ENCODE measurements at places on chromosomes 6 and 20.

DNA sequence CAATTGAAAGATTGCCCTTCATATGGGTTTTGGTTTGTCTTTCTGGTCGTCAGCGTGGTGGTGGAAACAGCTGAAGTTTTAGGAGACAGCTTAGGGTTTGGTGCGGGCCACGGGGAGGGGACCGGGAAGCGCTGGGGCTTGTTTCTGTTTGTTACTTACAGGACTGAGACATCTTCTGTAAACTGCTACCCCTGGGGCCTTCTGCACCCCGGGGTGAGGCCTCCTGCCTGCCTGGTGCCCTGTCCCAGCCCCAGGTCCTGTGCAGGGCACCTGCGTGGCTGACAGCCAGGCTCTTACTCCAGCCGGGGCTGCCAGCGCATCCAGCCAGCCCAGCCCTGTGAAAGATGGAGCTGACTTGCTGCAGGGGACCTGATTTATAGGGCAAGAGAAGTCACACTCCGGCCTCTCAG lies 22.8 kb downstream of the NPEPL1 start:
- DNase-seq, result no peak

DNA sequence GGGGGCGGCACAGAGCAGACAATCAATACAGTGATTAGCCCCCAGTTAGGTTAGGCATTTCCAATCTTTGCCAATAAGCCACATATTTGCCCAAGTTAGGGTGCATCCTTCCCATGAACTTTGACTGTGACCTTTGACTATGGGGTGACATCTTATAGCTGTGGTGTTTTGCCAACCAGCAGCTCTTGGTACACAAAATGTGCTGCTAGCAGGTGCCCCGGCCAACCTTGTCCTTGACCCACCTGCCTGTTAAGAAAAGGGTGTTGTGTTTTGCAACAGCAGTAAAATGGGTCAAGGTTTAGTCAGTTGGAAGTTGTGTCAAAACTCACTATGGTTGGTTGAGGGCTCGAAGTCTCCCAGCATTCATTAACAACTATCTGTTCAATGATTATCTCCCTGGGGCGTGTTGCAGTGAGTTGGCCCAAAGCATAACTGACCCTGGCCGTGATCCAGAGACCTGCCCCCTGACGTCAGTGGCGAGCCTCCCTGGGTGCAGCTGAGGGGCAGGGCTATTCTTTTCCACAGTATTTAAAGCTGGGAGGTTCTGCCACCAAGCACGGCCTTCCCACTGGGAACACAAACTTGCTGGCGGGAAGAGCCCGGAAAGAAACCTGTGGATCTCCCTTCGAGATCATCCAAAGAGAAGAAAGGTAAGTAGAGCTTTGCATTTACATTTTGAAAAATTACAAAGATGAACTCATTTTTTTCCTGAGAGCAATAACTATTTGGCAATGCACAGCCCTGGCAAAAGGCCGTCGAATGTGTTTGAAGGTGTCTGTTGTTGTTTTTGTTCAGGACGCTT lies at the start of gene PCK1:
Gene PCK1 (plus strand): TSS at position 557 of the 802 bp plus-strand sequence. CDS start 302 bp downstream, outside the sequence.
- no peak for DNase-seq

DNA sequence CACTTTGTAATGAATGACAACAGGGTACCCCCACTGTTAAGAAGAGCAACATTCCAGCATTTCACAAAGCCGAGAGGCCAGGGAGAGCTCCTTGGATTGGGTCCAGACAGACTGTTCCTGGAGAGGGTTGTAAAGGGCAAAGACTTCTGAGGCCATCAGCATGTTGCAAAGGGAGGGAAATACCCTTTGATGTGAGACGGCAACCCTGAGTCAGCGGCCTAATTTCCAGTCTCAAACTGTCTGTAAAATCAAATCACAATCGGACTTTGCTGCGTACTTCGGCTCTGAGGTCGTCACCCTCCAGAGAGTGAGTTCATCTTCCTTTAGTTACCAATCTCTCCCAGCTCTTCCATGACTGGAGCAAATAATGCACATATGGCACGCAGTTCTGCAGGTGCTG lies 101.0 kb upstream of the DTNBP1 start:
- DNase-seq, result no peak

DNA sequence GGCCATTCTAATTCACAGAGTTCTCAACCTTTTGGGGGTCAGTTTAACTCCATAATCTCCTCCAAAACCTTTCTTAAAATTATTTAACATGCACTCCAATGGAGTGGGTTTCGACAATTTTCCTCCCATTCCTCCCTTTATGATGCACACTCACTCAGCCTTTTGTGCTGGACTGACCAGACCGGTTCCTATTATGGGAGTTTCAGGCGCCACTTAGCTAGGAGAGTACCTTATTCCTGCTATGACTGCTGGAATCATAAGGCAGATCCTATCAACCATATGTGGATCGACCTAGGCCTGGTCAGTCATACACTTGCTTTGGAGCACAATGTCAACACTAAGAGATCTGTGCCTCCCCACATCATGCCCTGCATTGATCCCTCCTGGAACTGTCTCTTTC lies 63.9 kb upstream of the MOCS1 start:
- no peak for DNase-seq

- DNase-seq, result no peak
Measured at GRCh38 chr20:43186312-43186711, 3.4 kb downstream of the PTPRT start.

DNA sequence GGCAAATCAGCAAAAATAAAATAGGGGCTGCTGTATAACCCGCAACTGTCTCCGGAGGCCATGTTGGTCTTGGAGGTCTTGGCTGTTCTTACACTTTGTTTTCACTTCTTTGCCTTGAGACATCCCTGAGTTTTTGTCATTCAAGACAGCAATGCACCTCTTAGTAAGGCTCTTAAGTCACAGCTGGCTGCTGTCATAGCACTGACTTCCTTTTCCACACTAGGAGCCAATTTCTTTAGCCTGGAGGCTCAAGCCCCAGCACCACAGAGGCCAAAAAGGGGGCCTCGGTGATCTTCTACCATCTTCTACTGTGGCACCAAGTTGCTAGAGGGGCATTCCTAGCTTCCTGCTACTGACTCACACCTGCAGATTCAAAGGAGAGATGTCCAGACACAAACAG lies 536.3 kb downstream of the CDH26 start:
- DNase-seq, result no peak

GRCh38 chr20:47336129-47336754 lies 20.3 kb downstream of the ZMYND8 start:
- no peak for DNase-seq

- no peak for DNase-seq
Measured at GRCh38 chr20:9276966-9277468, 208.1 kb downstream of the PLCB4 start.

DNA sequence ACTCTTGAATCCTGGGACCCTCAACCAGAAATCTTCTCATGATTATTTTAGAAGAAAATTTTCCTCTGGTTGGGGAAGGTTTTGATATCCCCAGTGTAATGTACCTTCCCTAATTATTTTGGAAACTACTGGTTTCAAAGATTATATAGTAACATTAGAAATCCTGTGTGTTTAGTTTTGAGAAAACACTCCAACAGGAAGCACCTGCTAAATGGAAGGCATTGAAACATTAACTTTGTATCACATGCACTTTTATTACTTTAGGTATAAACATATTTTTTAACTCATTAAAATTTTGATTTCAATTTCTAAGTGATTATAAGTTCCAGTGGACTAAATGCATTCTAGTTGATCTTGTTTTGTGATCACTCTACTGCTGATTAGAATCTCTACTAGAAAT lies 109.3 kb downstream of the SESN1 start:
- DNase-seq, result no peak

GRCh38 chr6:123821112-123821511 lies 17.4 kb downstream of the NKAIN2 start:
- no peak for DNase-seq

DNA sequence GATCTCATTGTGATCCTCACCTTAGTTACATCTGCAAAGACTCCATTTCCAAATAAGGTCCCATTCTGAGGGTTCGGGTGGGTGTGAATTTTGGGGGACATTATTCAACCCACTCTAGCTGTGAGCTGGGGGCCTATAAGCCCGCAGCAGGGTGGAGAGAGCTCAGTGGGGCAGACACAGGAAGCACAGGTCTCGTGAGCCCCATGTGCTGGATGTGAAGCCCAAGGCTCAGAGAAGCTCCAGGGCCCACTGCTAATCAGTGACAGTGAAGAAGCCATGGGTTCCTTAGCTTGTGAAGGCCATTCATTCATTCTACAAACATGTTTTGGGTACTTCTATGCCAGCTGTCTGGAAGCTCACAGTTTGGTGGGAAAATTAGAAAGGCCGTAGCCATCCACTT lies 47.5 kb downstream of the CHMP4B start:
- DNase-seq, result no peak

- peak; percentile 4 for DNase-seq
Measured at GRCh38 chr20:49100972-49101371, 54.9 kb downstream of the CSE1L start.

DNA sequence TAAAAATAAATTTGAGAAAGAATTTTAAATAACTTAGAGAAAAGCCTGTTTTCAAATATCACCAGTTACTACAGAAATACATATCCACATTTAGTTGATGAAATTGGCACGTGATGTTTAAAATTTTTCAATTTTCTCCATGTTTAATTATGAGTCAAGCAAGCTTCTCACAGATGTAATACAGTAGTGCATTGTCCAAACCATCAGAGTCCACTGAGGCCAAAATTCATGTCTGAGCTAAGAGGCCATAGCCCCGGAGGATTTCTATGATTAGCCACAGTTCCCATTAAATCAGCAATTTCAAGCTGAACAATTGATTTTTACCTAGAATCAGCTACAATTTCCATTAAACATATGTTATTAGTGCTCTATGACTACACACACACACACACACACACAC lies 387.0 kb downstream of the LAMA2 start:
- no peak for DNase-seq

DNA sequence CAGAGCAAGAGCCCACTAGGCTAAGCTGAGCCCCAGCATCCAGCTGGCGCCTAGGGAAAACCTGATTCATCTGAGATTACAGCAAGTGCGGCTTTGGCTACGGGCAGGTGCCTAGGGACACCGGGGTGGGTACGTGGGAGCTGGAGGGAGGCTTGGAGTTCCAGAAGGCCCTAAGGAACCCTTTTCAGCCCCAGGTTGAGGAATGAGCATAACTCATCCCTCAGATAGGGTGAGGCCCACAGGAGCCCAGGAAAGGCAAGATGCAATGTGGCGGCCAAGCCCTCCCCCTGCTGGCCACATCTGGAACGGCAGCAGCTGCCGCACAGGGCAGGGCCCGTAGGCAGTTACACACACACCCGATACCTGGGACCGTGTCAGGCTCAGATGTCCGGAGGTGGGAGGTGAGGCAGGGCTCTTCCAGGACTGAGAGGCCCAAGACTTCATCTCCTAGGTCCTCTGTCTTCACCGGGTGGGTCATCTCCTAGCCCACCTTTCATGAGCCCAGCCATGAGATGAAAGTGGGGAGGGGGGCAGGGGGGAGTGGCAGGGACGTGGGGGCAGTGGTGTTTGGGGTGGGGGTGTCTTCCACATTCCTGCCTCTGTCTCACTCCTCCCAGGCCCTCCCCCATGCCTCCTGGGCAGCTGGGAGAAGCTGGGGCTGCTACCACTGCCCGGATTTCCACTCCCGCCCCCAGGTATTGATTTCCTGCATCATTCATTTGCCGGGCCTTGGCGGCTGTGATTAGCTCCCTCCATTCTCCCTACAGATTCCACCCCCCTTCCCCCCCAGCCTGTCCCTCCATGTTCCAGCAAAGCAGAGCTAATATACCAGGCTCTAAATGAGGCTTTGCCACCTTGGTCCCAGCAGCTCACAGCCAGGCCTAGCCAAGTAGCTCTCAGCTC lies 5.5 kb downstream of the MDGA1 start:
- peak; percentile 81 for DNase-seq

- DNase-seq, result no peak
Measured at GRCh38 chr20:24097506-24098245, 109.1 kb upstream of the GGTLC1 start.

- DNase-seq, result peak; percentile 41
Measured at GRCh38 chr6:100664274-100665040, 199.7 kb upstream of the SIM1 start.

- DNase-seq, result no peak
Measured at GRCh38 chr6:34115403-34115795, 30.5 kb downstream of the GRM4 start.

DNA sequence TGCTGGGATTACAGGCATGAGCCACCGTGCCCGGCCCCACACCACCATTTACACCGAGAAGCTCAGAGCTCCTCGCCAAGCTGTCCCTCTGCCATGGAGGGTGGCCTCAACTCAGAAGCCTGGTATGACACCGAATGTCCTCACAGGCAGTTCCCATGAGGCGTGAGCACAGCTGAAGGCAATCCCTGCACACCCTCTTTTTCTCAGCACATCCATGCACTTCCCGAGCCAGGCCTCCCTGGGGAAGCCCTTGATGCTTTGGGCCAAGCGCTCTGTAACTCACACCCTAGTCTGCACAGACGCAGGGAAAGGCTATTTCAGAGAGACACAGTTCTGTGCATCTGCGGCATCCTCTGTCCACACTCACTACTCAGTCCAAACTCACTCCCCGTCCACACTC lies 18.4 kb downstream of the THBS2 start:
- DNase-seq, result no peak

- no peak for DNase-seq
Measured at GRCh38 chr6:1105833-1106400, 206.0 kb upstream of the FOXQ1 start.

GRCh38 chr20:36745234-36745926 lies 510 bp downstream of the NDRG3 start:
- DNase-seq, result no peak

DNA sequence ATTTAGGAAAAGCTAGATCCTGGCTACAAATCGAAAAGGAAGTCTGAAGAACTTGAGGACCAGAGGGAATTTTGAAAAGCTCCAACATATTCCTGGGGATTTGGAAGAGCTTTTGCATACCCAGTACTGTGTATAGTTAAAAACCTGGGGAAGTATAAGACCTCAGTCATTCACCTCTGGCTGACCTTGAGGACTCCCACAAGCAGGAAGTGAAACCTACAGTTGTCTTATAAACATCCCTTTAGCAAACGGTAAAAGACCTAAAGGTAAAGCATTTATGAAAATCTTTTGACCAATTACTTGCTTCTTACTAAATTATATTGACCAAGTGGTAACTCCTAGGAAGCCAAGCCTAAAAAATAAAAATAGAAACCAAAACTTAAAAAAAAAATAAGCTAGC lies 175.0 kb downstream of the HAO1 start:
- no peak for DNase-seq

DNA sequence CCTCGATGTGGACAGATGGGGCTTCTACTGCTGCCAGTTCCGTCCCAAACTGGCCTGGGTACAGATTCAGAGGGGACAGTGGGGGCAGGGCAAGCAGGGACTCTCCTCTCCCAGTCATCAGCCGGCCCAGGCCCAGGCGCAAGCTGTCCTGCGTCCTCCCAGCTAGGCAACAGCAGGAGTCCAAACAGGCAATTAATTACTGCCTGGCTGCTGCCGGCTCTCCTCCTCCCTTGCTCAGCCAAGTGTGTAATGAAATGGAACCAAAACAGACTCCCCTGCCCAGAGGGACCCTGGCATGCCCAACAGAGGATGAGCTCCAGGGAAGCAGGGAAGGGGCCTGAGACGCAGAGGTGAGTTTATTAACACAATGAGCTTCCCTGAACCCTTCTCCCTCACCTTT lies 17.8 kb upstream of the SLC32A1 start:
- DNase-seq, result no peak

- no peak for DNase-seq
Measured at GRCh38 chr6:136541395-136541794, 8.8 kb downstream of the MAP7 start.

GRCh38 chr6:51655517-51655916 lies 431.9 kb downstream of the PKHD1 start:
- no peak for DNase-seq

GRCh38 chr20:11467436-11467835 lies 450.3 kb upstream of the BTBD3 start:
- no peak for DNase-seq

GRCh38 chr20:52494244-52494643 lies 302.7 kb upstream of the ZFP64 start:
- DNase-seq, result no peak
